Activated T-cell treated with anti-CD3 and anti-CD28 coated beads for 1 hour (primary cell): ENCODE measurements at places on chromosomes 2 and 18.

DNA sequence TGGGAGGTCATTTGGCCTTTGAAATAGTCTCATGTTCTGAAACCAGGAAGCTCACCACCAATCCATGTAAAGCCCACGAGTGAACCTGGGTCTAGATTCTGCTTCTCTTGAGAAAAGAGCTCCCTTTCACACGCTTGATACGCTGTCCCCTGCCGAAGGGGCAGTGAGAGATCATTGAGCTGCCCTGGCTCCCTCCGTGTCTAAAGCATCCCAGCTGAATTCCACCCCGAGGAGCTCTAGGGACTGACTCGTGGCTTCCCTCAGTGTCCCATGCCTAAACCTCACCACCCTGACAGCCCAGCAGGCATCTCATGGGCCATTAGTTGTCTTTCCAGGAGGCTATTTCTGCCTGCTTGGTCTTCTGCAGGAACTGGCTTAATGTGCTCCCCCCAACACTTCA lies 68.6 kb downstream of the COL6A3 start:
- no peak for DNase-seq

GRCh38 chr2:176751314-176752227 lies 461.0 kb upstream of the HNRNPA3 start:
- no peak for DNase-seq

- no peak for DNase-seq
Measured at GRCh38 chr2:198441901-198442300, 637.5 kb downstream of the PLCL1 start.

- no peak for DNase-seq
Measured at GRCh38 chr18:74836296-74837139, 238.8 kb downstream of the ZNF407 start.

GRCh38 chr2:95029898-95030341 lies 4.4 kb downstream of the MAL start:
- DNase-seq: no peak

- DNase-seq: no peak
Measured at GRCh38 chr2:33365264-33365970, 111.0 kb upstream of the RASGRP3 start.

GRCh38 chr18:79552140-79552631 lies 127.4 kb upstream of the CTDP1 start:
- DNase-seq: no peak

- no peak for DNase-seq
Measured at GRCh38 chr2:201470821-201471731, 19.5 kb downstream of the STRADB start.

DNA sequence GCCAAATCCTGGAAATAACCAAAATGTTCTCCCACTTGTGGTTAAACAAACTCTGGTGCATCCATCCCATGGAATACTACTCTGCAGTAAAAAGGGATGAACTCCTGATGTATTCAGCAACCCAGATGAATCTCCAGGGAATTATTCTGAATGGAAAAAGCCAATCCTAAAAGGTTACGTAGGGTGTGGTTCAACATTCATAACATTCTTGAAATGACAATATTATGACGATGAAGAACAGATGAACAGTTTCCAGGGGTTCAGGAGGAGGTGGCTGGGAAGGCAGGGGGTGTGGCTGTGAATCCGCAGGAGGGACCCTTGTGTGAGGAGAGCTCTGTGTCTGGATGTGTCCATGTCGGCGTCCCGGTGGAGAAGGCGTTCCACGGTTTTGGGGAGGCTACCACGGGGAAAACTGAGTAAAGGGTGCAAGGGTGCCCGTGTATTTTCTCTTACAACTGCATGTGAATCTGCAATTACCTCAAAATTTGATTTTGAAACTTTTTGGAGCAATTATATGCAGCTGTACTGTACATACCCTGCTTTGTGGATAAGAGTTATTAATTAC lies 47.3 kb downstream of the KCNG2 start:
- no peak for DNase-seq

- no peak for DNase-seq
Measured at GRCh38 chr2:28134857-28135256, 244.3 kb downstream of the BABAM2 start.

DNA sequence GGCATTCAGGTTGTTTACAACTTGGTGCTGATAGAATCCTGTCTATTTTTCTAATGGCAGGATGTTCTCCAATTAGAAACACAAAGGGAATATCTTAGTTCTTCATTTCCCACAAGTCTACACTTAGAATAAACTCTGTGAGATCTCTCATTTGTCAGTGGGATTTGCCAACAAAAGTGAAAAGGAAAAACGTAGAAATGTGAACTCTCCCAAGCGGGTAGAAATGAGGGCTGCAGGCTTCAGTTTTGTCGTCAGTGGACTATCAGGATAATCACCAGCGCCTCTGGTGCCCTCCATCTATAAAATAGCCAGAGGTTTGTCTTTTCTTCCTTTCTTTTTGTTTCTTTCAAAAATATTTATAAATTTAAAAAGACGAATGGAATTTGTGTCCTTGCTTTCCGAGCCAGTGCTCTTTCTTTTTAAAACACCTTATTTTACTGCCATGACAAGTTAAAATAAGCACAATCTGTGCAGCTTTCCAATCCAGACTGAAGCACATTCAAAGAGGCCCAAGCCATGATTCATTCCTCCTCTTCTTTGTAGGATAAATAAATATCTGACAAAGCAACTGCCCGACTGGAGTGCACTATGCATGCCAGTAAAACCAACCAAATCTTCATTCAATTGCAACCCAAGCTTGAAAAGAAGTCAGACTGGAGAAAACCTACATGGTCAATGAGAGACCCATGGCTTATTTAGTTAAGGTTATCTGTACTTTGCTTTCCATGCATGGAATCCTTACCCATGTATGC lies 185.8 kb downstream of the ANKRD44 start:
- DNase-seq: no peak

GRCh38 chr18:48922801-48923730 lies 27.7 kb downstream of the SMAD7 start:
- no peak for DNase-seq

- DNase-seq: no peak
Measured at GRCh38 chr2:156536534-156536933, 100.4 kb downstream of the GPD2 start.

- no peak for DNase-seq
Measured at GRCh38 chr2:165536851-165537499, 67.5 kb downstream of the CSRNP3 start.

DNA sequence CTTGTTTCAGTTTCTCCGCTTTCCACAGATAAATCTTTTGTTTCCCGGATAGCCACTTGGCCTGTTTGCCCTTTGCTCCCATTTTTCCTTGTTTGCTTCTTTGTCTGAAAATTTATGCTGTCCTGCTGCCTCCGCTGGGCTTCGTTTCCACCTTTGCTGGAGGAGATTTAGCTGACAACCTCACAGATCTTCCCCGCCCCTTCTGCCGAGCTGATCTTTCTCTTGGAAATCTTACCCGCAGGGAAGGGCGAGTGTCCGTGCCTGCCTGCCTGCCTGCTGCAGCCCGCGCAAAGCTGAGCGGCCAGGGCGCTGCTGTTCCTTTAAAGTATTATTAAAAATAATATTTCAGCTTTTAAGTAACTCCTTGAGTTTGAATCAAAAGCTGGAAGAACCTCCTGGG lies 1.4 kb upstream of the XRCC5 start:
- DNase-seq: no peak

GRCh38 chr18:79871026-79871390 lies 73.3 kb downstream of the KCNG2 start:
- DNase-seq: no peak

GRCh38 chr2:23658466-23658942 lies 268.4 kb downstream of the ATAD2B start:
- DNase-seq: no peak

GRCh38 chr18:63848159-63848558 lies 39.3 kb upstream of the SERPINB2 start:
- DNase-seq: no peak

GRCh38 chr2:66272751-66273150 lies 162.2 kb upstream of the MEIS1 start:
- DNase-seq: no peak

GRCh38 chr2:156083763-156084493 lies 248.6 kb downstream of the NR4A2 start:
- no peak for DNase-seq

DNA sequence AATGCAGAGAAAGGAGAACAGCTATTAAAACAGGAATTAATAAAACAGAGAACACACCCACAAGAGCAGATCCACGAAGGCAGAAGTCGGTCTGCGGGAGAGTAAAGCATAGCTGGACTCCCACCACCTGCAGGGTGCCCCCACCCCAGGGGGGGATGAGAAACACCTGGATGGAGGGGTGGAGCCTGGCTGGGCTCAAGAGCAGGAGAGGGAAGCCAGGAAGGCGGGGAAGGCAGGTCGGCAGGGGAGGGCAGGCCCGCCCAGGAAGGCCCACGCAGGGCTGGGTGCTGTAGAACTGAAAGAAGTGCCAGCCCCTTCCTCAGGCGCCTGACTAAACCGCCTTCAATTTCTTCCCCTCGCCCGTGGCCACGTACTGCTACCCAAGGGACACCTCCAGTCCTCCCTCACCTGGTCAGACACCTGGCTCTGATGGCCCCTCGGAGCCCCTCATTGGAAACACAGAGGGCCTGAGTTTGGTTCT lies 175.4 kb downstream of the HDAC4 start:
- no peak for DNase-seq

- DNase-seq: no peak
Measured at GRCh38 chr2:174023591-174024523, 58.7 kb upstream of the SP3 start.

GRCh38 chr2:58930537-58930936 lies 689.4 kb upstream of the FANCL start:
- DNase-seq: no peak

DNA sequence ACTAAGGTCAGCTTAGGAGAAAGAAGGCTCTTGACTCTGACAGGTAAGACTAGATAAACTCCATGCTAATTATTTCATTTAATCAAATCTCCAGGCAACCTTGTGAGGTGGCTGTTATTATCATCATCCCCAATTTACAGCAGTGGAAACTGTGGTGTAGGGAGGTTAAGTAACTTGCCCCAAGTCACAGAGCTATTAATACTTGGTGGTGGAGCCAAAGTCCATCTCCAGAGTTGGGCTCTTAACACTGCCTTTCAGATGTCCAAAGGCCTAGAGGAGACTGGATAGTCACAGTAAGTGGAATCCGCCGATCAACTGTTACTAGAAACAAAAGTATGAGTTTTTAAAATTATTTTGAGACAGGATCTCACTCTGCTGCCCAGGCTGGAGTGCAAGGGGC lies 46.6 kb upstream of the SP3 start:
- DNase-seq: no peak

DNA sequence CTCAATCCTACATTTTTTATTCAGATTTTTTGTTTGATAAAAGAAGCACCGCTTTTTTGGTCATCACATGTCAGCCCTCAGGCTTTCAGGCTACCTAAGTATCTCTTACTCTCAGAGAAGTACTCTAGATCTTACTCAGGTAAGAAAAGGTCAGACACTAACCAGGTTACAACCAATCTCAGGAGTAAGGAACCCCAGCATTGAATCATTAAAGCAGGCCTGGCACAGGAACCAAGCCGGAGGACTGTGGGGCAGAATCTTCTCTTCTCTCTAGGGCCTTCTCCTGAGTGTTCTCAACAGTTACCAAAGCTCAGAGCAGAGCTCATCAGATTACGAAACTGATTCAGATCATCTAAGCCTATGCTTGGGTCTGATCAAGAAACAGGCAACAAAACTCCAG lies 28.2 kb downstream of the RBMS1 start:
- no peak for DNase-seq

DNA sequence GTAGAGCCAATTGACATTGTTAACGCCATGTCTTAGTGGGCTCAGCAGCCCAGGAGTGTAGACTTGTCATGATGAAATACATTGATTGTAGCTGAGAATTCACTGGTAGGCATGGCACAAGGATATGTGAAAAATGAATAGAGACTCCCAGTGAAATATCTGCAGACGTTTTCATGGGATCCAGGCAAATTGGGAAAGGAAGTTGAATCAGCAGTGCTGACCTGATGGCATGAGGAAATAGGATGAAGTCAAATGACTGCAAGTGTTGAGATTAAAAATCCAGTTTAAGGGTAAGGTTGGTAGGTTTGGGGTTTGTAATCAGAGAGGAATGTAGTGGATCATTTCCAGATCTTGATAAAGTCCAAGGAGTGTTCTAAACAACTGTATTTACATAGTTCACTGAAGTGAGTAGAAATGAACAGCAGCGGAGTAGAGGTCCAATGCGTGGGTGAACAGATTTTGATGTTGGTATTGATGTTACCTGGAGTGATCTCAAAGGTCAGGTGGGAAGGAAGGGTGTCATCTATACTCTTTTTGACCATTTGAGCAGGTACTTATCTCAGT lies 24.6 kb downstream of the INSIG2 start:
- no peak for DNase-seq

DNA sequence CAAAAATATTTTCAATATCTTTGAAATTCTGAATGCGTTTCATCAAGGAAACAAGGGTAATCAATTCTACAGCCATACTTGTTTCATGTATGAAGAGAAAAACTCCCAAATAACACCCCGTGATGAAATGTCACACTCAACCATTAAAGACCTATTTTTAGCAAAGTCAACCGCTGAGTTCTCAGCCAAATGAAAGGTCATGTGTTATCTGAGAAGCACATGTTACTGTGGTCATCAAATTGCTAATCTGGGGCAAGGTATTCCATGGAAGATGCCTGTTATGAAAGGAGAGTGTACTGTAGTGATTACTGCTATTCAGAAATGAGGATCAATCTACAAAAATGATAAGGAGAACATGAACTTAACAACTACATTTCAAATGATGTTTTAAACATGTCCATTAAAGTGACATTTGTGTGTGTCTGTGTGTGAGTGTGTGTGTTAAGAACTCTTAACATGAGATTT lies 126.7 kb downstream of the BCL2 start:
- no peak for DNase-seq

- no peak for DNase-seq
Measured at GRCh38 chr2:25044990-25045389, 3.1 kb downstream of the EFR3B start.

- DNase-seq: no peak
Measured at GRCh38 chr2:86672027-86672545, 48.0 kb upstream of the RMND5A start.

- DNase-seq: no peak
Measured at GRCh38 chr2:123720760-123721159, 304.3 kb upstream of the CNTNAP5 start.

DNA sequence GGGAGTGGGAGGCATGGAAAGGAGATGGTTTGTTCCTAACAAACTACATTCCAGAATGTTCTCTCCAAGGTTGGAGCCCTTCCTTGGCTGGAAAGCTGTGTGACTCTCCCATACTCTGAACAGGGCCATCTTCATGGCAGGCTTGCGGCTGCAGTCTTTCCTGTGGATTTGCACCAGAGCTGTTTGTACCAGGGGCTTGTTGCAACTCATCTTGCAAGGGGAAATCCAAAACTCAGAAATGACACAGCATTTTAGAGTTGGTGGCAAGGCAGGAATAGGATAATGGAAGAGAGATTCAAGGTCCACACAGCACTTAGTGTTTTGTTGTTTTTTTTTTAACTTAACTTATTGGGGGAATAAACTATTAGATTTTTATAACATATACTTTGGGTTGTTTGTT lies 73.7 kb upstream of the ZNF516 start:
- DNase-seq: no peak

DNA sequence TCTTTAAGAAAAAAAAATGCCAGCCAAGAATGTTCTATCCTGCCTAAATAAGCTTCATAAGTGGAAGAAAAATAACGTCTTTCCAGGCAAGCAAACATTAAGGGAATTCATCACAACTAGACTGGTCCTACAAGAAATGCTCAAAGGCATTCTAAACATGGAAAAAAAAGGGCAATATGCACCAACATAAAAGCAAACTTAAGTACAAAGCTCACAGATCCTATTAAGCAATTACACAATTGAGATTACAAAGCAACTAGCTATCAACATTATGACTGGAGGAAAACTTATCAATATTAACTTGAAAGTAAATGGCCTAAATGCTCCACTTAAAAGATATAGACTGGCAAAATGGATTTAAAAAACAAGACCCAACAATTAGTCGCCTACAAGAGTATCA lies 240.6 kb upstream of the CTAGE1 start:
- no peak for DNase-seq
